ENCODE measurements at places on chromosomes 11 and 22. TPM values are rescaled to one million over a fixed set of nuclear protein-coding genes. Genes with fewer than 3 reads are reported as not detected.

- DNase-seq, result no peak
- H3K27me3 ChIP-seq, result no peaks in the 10 kb centered on the region
- no peaks in the 10 kb centered on the region for H3K4me1 ChIP-seq
- no peaks in the 10 kb centered on the region for H3K36me3 ChIP-seq
- H3K27ac ChIP-seq, result no peak overlapping the region
- H3K4me3 ChIP-seq, result no peak overlapping the region
Observed at GRCh38 chr22:48829908-48830307, 997.8 kb downstream of the BRD1 start.

The SCUBE1 gene
- total RNA-seq, result 5.5 TPM

The RIMBP3B gene
- 0.19 TPM for total RNA-seq

GRCh38 chr11:132123449-132123848, 753.0 kb downstream of the NTM start:
- H3K36me3 ChIP-seq, result no peaks in the 10 kb centered on the region
- H3K4me1 ChIP-seq, result peaks cover 15% of the 10 kb centered on the region
- no peak overlapping the region for H3K27ac ChIP-seq
- DNase-seq, result no peak

The PNPLA3 gene
- total RNA-seq, result 24.6 TPM

The HORMAD2 gene
- total RNA-seq, result not detected

The INSC gene
- total RNA-seq, result 0.58 TPM

- H3K27me3 ChIP-seq, result peaks cover 14% of the 10 kb centered on the region
- no peaks in the 10 kb centered on the region for H3K36me3 ChIP-seq
- H3K27ac ChIP-seq, result no peak overlapping the region
- no peak for DNase-seq
- H3K4me1 ChIP-seq, result peaks cover 24% of the 10 kb centered on the region
Observed at GRCh38 chr11:72591785-72592502, 82.3 kb downstream of the PDE2A start.

DNA sequence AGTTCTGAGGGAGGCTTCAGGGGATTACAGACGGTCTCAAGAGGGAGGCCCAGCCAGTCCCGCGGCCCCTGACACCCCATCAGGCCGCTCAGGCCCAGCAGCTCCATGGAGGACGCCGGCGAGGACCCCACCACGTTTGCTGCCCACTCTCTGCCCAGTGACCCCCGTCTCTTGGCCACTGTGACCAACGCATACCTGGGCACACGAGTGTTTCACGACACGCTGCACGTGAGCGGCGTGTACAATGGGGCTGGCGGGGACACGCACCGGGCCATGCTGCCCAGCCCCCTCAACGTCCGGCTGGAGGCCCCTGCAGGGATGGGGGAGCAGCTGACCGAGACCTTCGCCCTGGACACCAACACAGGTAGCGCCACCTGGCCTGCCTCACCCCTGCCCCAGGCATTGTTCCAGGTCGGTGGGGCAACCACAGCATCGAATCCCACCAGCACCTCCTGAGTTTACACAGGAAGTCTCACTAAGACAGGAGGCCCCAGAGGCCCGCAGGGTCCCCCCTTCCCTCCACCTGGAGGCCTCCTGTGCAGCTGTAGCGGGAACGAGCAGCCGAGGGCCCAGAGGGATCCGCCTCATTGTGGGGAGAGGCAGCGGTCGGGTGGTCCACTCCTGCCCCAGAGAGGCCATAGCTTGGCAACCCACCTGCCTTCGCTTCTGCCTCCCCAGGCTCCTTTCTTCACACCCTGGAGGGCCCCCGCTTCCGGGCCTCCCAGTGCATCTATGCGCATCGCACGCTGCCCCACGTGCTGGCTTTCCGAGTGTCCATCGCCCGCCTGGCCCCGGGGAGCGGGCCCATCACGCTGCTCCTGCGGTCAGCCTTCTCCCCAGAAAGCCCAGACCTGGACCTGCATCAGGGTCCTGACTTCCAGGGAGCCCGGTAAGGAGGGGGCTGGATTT, 1.0 kb downstream of the PGGHG start:
- H3K4me1 ChIP-seq, result peaks cover 41% of the 10 kb centered on the region
- DNase-seq, result no peak
- H3K36me3 ChIP-seq, result peaks cover 27% of the 10 kb centered on the region
- peaks cover 16% of the 10 kb centered on the region for H3K27me3 ChIP-seq
- H3K4me3 ChIP-seq, result peak overlapping the region; percentile 1

The OR51I2 gene
- not detected for total RNA-seq

The SLC5A1 gene
- total RNA-seq, result not detected

DNA sequence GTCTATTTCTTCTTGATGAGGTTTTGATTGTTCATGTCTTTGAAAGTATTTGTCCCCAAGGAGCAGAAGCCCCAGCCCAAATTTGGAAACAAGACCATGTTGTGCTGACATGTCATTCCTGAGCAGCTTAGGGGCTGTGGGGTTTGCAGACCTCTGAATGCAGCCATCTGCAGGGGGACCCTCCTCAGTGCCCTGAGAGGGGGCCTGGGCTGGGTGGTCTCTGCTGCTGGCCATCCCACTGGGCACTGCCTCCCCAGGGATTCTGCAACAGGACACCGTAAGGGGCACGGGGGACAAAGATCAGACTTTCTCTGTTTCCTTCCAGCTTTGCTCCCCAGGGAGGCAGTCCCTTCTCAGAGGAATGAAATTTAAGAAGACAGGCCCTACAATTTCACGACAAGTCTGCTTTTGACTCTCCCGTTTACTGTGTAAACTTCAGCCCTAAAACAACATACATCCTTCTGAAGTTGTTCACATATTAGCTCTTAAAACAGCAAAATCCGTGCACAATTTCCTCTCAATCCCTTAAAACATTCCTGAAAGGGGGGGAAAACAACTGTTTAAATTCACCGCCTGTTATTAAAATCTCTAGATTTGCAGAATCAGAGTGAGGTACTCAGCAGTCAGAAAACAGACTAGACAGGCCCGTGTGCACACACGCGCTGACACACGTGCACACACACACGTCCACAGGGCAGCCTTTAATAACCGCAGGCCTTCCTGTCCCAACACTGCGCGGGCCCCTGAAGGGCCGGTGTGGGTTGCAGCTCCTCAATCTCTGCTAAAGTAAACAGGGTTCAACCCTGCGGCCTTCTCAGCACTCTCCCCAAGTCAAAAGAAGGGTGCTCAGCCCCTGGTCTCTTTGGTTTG, 109.8 kb downstream of the KCNQ1 start:
- no peaks in the 10 kb centered on the region for H3K4me1 ChIP-seq
- no peaks in the 10 kb centered on the region for H3K36me3 ChIP-seq
- peaks cover 85% of the 10 kb centered on the region for H3K27me3 ChIP-seq
- no peak overlapping the region for H3K4me3 ChIP-seq
- no peak for DNase-seq
